T-helper 22 cell (primary cell): ENCODE measurements at places on chromosomes 12 and 14.
A peak's percentile ranks its signal among the peaks of the same experiment; 100 is the strongest.

DNA sequence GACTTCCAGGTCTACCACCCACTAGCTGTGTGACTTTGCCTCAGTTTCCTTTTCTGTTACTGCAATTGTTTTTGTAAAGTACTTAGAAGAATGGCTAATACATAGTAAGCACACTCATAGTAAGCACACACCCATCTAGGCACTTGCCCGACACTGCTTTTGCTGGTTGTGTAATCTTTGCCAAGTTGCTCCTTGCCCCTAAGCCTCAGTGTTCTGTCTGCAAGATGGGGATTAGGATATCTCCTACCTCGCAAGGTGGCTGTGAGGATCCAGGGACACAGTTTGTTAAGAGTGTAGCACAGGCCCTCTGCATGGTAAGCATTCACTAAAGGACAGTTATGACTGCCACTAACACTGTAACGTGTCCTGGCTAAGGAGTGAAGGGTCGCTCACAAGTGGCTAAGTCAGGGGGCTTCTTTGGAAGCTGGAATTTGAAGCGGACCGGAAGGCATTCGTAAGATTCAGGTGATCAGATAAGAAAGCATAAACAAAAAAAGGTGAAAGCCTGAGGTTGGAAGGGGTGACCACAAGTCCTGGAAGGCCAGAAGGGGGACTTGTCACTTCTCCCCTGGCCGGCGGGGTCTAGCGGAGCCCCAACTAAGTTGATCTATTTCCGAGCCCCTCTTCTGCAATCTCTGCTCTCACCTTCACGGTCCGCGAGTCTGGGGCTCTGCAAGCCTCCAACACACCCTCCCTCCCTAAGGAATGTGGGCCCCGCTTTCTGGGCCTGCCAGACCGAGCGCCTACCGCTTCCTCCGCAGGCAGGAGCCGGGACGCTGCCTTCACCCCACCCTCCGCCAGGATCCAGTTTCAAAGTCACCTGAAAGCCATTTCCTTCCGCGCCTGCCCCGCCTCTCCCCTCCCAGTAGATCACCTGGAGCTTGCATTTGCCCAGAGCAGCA lies 1.5 kb upstream of the PLEKHG3 start:
- peak; percentile 43 for DNase-seq

DNA sequence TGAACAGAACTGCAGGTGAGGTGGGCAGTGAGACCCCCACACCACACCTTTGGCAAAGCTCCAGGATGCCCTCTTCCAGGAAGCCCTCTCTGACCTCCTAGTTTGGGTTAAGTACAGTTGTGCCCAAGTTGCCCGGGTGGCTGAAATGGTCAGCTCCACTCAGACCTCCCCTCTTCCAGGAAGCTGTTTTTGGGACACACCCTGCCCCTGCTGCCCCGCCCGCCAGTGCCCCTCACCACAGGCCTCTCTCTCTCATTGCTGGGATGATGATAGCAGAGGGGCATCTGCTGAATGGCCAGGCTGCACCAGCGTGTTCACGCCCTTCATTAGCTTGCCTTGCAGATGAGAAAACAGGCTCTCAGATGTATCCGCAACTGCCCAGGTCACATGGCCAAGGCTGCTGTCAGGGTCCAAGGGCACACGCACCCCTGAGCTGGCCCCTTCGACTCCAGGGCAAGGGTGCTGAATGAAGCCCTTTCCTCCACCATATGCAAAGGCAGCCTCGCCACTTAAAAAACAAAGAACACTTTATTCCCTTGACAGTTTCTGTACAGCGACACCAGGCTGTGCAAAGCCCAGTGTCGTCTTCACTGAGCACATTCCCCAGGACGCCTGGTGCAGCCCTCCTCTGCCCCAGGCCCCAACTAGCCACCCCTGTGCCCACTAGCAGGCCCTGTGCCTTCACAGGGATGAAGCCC lies 15.5 kb downstream of the SLC25A29 start:
- no peak for DNase-seq

GRCh38 chr14:93683226-93683625 lies 105.1 kb downstream of the PRIMA1 start:
- no peak for DNase-seq

DNA sequence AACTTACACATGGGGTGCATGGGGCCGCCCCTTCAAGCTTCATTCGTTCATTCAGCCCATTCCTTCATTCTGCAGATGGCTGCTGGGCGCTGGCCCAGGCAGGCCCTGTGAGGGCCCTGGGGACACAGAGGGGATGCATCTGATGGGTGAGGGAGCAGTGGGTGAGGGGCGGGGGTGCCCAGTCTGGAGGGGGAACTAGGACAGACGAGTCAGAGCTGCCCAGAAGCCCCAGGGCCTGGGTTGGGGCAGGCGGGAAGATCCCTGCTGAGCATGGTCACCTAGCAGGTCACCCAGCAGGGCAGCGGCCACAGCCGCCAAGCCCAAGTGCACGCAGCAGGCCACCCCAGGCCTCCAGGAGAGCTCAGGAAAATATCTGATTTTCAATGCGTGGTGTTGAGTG lies 14.1 kb downstream of the TRMT61A start:
- DNase-seq = no peak

DNA sequence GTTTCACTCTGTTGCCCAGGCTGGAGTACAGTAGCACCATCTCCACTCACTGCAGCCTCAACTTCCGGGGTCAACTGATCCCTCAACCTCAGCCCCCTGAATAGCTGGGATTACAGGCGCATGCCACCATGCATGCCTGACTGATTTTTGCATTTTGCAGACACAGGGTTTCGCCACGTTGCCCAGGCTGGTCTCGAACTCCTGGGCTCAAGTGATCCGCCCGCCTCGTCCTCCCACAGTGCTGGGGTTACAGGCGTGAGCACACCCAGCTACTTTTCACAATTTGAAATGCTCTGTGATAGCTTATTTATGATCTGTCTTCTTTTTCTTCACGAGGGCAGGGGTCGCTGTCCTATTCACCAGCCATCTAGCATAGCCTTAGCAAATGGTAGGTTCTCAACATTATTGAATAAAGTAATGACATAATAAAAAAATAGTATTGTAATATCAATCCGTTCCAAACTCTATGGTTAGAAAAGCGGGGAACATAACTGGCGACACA lies 477 bp upstream of the DDX47 start:
- no peak for DNase-seq

- DNase-seq = no peak
Observed at GRCh38 chr12:53636641-53637040, 10.5 kb upstream of the ATF7 start.
